HL-60 (cell line): ENCODE measurements at places on chromosomes 6 and 20.

DNA sequence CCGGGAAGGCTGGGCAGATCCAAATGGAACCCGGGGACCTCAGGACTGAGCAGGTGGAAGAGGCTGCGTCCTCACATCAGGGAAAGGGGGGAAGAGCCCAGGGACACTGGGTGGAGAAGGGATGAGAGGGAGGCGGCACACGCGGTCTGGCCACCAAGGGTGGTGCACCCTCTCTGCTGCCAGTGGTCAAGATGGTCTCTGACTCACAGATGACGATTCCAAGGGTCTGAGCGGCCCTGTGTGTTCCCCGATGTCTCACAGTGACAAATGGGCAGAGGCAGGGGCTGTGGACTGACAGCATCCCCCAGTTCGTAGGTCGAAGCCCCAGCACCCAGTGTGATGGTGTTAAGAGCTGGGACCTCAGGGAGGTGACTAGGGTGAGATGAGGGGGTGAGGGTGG, 32.1 kb downstream of the SLCO4A1 start:
- DNase-seq: no peak

- DNase-seq: no peak
Measured at GRCh38 chr6:71333697-71334096, 45.1 kb downstream of the OGFRL1 start.

GRCh38 chr6:154410619-154411072, 54.0 kb upstream of the IPCEF1 start:
- no peak for DNase-seq

DNA sequence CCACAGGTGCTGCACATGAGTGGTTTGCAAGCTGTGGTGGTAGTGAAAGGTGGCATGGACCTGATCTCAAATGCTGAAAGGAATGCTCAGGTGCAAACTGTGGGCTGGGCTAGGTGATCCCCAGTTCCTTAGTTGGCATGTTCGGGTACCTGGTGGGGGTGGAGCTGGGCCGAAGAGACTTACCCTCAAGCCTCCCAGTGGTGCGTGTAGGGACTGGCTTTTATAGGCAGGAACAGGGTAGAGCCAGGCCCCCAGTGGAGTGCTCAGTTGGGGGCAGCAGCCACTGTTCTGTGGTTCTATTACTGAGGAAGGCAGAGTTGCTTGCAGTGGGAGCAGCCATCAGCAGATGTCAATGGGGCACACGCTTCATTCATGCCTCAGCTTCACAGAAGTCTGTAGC, 399.8 kb downstream of the HTR1B start:
- no peak for DNase-seq

DNA sequence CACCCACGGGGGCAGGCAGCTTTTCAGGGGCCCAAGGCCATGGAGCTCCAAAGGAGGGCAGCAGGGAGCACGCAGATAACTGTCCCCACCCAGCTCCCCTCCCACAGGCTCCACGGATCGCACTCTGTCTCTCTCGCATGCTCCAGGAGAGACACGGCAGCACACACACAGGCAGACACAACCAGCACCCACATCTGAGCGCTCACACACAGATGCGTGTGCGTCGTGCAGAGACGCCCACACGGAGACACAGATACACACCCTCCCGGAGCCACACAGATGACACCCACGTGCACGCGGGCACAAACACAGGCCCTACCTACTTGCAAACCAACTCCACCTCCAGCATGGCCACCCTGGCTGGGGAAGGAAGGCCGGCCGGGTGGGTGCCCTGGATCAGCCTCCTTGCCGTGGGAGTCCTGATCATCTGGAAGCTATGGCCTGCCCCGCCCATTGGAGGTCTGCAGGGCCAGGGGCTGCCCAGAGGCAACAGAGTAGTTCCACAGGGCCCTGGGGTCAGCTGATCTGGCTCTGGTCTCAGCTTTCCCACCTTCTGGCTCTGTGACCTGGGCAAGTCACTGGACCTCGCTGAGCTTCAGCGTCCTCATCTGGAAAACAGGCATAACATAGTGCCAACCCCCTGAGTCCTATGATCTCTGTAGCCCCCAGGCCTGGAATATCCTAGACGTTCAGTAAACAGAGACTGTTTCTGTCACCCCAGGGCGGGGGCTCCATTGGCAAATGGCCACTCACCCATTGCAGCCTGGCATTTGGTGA, 31.5 kb downstream of the AAR2 start:
- DNase-seq: no peak

- DNase-seq: no peak
Measured at GRCh38 chr20:57921676-57922075, 211.9 kb upstream of the PMEPA1 start.

GRCh38 chr6:19968201-19968600, 131.0 kb downstream of the ID4 start:
- no peak for DNase-seq

- no peak for DNase-seq
Measured at GRCh38 chr6:156830126-156830525, 52.9 kb downstream of the ARID1B start.

- DNase-seq: no peak
Measured at GRCh38 chr20:30491016-30491415, 766.4 kb upstream of the DEFB115 start.

- peak; percentile 23 for DNase-seq
Measured at GRCh38 chr20:34155836-34156235, 43.8 kb upstream of the EIF2S2 start.

- no peak for DNase-seq
Measured at GRCh38 chr6:170277893-170278742, 12.8 kb downstream of the DLL1 start.

GRCh38 chr6:149752600-149753373, 3.2 kb downstream of the PCMT1 start:
- DNase-seq: peak; percentile 80

GRCh38 chr20:39503902-39504709, 542.0 kb downstream of the DHX35 start:
- DNase-seq: no peak

GRCh38 chr6:27608916-27609883, 136.3 kb upstream of the ZNF184 start:
- peak; percentile 63 for DNase-seq

DNA sequence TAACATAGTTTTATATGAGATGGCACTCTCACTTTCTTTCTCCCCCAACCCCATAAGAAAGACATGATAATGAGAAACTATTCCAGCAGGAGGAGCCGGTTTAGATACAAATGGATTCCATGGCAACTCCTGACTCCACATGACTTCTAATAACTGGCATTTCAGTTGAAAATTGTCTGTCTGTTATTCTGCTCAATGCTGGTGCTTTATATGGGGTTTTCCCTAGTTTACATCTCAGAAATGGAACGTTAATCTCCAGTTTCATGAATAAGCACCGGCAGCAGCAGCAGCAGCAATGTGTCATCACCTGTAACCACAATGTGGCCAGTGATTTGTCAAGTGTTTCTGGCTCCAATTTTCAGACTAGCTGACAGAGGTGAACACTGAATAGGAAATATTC, 8.0 kb upstream of the SIM1 start:
- DNase-seq: no peak

DNA sequence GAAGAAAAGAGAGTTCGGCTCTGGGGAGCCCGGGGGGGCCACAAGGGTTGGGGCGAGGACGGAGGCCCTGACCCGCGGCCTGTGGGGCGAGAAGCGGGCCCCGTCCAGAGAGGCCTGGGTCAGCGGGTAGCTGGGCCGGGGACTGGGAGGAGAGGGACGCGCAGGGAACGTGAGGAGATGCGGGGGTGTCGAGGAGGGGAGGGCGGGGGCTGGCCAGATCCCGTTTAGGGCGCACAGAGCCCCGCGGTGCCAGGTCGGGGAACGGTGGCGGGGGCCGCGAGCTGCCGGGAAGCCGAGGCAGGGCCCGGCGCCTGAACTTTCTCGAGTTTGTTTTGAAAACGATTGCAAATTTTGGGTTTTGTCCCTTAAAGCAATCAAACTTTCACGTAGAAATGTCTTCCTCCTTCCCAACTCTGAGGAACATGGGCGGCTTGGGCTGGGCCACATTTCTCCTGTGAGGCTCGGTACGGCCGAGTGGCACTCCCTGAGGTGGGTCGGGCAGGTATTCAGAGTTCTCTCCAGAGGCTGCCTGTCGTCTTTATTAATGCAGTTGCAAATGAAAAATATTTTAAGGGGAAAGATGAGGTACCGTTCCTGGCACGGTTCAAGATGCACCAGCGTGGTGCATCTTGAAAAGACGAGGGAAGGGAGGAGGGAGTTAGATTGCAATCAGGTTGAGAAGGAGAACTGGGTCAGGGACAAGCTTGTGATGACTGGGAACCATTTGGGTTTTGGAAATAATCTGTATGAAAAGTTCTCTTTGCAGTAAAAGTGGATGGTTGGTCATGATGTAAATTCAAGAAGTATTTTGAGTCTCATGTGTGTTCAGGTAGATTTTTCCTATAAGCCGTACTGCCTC, 972 bp downstream of the RNF8 start:
- DNase-seq: no peak

DNA sequence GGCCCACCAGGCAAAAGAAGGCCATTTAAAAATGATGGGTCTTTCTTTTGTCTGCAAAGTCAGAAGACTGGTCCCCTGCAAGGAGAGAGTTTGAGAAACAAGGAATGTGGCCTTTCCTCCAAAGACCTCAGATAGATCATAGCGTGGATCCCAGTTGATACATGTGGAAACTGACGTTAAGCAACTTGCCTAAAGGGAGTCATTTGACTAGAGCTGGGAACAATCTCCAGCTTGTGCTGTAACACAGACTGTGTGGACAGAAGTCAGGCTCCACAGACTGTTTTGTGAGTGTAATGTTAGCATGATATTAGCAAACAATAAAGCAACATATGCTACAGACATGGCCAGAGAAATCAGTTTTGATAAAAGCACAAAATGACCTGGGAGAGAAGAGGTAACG, 140.4 kb upstream of the CITED2 start:
- no peak for DNase-seq

GRCh38 chr6:99822741-99823512, 171.1 kb downstream of the MCHR2 start:
- no peak for DNase-seq

GRCh38 chr6:104633125-104633524, 226.6 kb downstream of the HACE1 start:
- DNase-seq: no peak

DNA sequence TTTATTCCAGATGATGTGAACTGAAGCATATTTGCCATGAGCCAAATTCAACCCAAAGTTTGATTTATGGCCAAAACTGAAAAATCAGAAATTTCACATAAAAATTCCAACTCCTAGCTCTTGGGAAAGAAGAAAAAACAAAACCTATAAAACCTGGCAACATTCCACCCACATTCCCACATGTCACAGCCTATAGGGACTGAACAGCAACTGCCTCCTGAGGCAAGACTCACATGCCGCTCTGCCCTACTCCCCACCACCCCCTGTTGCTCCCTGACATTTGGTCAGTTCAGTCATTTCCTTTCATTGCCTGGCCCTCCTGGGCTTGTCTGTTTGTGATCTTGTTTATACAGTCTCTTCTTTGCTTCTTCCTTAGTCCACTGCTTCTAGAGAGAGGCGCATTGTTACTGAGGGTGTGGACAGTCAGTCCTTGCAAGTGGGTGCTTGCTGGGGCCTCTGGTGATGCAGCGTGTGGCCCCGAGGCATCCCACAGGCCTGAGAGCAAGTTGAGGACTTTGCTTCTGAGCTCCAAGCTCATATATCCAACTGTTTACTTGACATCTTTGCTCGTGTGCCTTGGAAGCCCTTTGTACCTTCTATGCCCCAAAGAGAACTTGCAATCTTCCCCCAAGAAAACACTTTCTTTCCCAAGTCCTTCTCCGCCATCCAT, 31.4 kb downstream of the NFATC2 start:
- no peak for DNase-seq

GRCh38 chr6:38185244-38185643, 365.7 kb downstream of the ZFAND3 start:
- DNase-seq: no peak

DNA sequence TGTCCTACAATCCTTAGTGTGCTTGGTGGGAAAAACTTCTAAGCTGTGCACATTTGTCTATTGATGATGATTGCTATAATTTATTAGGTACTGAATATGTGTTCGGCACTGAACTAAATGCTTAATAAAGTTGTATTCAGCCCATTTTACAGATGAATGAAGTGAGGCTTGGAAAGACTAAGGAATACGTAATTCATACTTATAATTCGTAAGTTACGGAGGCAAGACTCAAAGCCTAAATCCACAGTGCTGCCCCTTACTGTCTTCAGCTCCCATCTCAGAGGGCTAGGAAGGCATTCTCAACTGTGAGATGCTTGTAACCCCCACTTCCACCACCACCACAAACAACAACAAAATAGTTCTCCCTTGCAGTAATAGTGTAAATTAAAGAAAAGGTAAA, 171.3 kb downstream of the HS3ST5 start:
- DNase-seq: no peak

GRCh38 chr6:100549406-100550167, 84.9 kb upstream of the SIM1 start:
- no peak for DNase-seq

DNA sequence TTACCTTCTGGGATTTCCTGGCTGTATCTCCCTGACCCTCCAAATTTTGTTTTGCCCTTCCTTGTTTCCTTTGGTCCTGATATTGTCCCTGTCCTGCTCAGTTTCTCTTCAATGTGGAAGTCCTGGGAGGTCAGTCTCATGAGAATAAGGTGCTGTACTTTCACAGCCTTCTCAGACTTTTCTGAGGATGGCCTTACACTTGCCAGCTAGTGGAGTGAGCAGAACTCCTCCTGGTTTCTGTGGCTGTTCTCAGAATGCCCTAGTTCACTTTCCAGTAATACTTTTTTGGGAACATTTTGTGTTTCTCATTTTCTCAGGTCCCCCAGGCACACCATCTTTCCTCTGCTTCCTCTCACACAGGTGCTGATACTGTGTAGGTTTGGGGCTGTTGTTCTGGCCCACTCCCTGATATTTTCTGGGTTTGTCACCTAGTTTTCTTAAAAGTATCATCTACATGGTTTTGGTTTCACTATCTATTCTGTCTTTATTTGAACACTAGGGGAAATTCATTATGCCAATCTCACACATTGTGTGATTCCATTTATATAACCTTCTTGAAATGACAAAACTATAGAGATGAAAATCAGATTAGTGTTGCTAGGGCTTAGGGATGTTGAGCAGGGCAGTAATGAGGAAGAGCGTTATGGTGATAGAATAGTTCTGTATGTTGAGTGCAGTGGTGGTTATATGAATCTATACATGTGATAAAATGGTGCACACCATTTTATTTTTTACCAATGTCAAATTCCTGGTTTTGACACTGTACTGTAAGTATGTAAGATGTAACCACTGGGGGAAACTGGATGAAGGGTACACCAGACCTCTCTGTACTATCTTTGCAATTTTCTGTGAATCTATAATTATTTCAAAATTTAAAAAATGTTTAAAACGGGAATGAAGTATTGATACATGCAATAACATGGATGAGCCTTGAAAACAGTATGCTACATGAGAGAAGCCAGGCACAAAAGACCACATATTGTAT, 27.2 kb upstream of the BRPF3 start:
- no peak for DNase-seq

GRCh38 chr6:156413154-156413553, 364.0 kb upstream of the ARID1B start:
- no peak for DNase-seq

GRCh38 chr6:15077961-15078360, 167.9 kb upstream of the JARID2 start:
- DNase-seq: no peak
